ENCODE measurements at places on chromosomes 3 and 15. TPM values are rescaled to one million over a fixed set of nuclear protein-coding genes. Genes with fewer than 3 reads are reported as not detected.

Gene SCN5A
- total RNA-seq, result 1.4 TPM

Gene NDN
- total RNA-seq, result 54.7 TPM

Gene NR2E3
- not detected for total RNA-seq

Gene BFSP2
- not detected for total RNA-seq

Gene ADGRG7
- total RNA-seq, result not detected

Gene IP6K2
- 87.9 TPM for total RNA-seq

Gene PATL2
- 0.69 TPM for total RNA-seq

Gene SLC22A13
- total RNA-seq, result 0.21 TPM

Gene MOBP
- total RNA-seq, result not detected

Gene ALPK3
- total RNA-seq, result 94.2 TPM

Gene GP5
- 0.23 TPM for total RNA-seq

Gene GOLGA6D
- 1.2 TPM for total RNA-seq

Gene PLA2G4E
- total RNA-seq, result not detected

Gene C3orf49
- total RNA-seq, result not detected

Gene GOLGA8G
- total RNA-seq, result not detected

Gene MYRIP
- total RNA-seq, result 0.49 TPM

Gene MAN2C1
- total RNA-seq, result 237 TPM

Gene ZNF80
- total RNA-seq, result not detected

Gene ACP3
- total RNA-seq, result 0.44 TPM

Gene SMAD6
- total RNA-seq, result 21.3 TPM

Gene IQCH
- 2.4 TPM for total RNA-seq

Gene WDR93
- 0.13 TPM for total RNA-seq

Data from endothelial cell (in vitro differentiated cells).